ENCODE measurements at places on chromosomes 5 and 9.
A peak's percentile ranks its signal among the peaks of the same experiment; 100 is the strongest.

DNA sequence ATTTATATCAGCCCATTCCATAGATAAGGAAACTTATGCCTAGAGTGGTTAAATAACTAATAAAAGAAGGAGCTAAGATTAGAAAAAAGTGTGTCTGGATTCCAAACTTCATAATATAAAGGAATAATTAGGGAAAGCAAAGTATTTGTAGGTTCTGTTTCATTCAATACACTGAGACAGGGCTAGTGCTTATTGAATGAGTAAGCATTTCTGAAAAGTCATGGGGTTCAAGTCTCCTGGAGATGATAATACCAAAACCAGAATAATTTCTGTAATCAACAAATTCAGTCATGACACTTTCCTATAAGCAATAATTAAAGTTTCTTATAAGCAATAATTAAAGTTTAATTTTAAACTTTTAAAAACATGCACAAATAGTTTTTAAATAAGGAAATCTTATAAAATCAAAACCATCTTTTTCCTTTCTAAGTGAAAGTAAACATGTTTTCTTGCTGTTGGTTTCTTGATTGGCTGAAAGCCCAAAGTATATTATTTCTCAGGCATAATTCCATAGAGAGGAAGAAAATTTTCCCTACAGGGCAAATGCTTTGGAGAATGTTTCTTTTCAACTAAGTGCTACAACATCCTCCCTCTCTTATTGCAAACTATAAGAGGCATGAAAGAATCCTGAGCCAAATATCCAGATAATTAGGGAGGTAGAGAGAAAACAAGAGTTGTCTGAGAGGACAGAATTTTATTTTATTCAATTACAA is 510.2 kb downstream of the PRELID2 start:
- DNase-seq = no peak

- peak; percentile 29 for DNase-seq
Observed at GRCh38 chr9:6055216-6055615, 39.8 kb upstream of the RANBP6 start.

DNA sequence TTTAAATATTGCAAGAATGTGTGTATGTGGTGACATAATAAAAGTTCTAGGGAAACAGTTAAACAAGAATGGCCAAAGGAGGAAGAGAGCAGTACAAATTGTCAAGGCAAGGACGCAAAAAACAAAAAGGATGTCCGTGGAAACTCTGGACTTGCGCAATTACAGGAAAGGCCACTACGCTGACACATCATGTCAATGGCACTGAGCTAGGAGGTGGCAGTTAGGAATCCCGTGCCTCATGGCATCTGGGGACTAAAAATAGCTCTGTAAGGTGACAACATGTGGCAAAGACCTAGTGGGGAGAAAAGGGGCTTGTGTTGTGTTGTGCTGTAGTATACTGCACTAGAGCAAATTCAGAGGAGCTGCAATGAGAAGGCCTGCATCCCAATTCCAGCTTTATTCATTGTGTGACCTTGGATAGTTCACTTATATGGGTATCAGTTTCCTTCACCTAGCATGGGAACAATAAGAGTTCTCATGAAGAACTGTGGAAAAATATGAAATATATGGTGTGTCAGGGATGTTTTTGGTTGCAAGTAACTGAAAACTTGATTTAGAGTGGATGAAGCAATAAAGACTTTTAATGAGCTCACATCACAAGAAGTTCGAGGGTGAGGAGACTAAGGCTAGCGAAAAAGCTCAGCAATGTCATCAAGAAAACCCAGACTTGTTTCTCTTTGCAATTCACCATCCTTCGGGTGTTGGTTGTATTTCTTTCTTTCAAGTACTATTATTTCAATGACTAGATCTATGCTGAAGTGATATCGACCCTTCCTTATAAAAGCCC is 124.1 kb upstream of the STC2 start:
- no peak for DNase-seq

DNA sequence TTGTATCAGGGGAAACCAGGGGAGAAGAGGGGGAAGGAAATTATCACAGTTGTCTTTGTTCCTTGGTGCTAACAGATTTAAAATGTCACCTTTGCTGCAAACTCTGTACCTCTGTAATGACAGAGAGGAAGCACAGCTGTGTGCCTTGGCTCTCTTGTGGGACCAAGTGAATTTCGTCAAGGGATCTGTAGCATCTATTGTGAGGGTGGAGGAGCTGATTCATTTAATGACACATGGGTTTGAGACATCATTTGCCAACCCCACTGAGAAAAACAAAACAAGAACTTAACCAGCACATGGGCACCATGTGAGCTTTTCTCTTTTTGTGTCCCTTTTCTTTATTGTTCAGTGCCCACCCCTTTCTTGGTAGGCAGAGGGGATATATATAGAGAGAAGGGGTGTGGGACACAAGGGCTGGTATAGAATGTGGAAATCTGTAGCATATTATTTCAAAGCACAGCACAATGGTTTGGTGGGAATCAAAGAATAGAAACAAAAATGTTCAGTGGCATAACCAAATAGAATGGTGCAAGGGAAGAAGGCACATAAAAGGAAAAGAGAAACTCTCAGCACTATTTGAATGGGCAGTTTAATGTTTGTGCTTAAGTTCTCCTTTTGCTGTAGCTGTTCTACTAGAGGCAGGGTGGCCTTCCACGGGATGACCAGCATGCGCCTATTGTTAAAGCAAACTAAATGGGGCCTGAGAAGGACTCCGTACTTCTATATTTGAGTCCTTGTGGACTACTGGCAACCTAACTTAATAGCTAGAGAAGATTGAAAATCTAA is 63.3 kb downstream of the LIX1 start:
- DNase-seq = no peak

DNA sequence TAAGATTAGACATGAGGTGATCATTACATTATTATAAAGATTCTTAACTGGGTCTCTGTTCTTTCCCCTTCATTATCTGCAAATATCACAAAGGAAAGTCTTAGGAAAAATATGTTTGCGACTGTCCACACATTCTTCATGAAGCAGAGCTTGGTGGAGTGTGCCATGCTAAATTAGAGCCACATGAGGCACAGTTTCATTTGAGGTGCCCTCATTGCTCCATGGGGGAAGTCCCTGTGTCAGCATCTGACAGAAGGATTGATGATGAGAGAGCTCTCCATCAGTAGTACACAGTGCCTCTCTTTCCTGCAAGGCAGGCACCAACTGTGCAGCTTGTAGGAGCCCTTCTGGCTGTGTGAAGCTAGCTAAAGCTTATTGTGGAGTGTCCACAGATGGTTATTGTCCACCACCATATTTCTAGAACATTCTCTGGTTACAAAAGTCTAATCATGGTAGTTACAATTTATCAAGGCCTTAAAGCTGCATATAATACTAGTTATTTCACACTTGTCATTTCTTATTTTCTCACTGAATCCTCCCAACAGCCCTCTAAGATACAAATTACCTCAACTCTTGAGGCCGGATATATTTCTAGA is 63.9 kb downstream of the C9orf152 start:
- DNase-seq = no peak

- DNase-seq = peak; percentile 62
Observed at GRCh38 chr5:159010661-159011442, 88.9 kb downstream of the EBF1 start.

GRCh38 chr9:116733010-116733641 is 46.0 kb downstream of the TRIM32 start:
- peak; percentile 37 for DNase-seq

GRCh38 chr5:123180178-123180577 is 91.1 kb downstream of the PRDM6 start:
- no peak for DNase-seq

DNA sequence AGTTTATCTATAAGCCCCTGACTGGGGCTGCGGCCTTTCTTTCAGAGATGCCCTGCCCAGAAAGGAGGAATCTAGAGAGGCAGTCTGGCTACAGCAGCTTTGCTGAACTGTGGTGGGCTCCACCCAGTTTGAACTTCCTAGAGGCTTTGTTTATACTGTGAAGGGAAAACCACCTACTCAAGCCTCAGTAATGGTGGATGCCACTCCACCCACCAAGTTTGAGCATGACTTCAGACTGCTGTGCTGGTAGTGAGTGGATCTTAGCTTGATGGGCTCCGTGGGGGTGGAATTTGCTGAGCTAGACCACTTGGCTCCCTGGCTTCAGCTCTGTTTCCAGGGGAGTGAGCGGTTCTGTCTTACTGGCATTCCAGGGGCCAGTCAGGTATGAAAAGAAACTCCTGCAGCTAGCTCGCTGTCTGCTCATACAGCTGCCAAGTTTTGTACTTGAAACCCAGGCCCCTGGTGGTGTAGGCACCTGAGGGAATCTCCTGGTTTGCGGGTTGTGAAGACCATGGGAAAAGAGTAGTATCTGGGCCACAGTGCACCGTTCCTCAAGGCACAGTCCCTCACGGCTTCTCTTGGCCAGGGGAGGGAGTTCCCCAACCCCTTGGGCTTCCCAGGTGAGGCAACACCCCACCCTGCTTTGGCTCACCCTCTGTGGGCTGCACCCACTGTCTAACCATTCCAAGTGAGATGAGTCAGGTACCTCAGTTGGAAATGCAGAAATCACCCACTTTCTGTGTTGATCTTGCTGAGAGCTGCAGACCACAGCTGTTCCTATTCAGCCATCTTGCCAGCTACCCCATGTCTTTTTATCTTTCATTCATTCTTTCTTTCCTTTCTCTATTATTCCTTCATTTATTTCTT is 211.8 kb upstream of the C9orf72 start:
- no peak for DNase-seq

- DNase-seq = no peak
Observed at GRCh38 chr5:179788193-179788854, 5.5 kb upstream of the LTC4S start.

DNA sequence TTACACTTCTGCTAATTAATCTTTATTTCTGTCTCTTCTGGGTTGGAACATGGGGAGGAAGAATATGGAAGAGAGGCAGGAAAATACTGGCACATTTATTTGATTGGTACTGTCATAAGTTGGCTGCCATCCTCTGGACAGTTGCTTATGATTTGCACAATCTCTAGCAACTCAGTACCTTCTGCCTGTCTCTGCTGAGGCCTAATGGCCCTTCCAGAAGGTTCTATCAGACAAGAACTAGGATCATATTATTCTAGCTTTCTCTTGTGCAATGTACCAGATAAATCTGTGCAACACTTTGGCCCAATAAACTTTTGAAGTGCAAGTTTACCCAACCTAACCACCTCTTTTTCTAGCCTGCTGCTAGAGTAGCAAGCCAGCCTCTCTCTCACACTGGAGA is 335.0 kb downstream of the ARRDC3 start:
- DNase-seq = no peak

DNA sequence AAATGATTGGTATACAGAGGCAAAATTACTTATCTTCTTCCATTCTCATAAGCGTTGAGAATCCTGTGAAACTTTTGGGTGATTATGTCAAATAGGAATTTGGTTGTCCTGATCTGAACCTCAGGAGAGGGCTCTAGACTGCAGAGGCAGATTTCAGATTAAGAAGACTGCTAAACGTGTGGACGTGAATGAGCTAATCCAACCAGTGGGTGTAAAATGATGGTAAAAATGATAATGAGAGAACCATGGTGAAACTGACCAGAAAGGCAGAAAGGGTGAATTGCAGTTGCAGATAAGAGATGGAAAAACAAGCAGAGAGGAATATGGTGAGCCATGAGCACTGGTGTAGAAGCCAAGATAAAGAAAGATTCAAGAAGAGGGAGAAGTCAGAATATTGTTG is 1200.2 kb upstream of the CDH6 start:
- DNase-seq = no peak

- DNase-seq = no peak
Observed at GRCh38 chr5:163350083-163350482, 87.3 kb upstream of the CCNG1 start.

- DNase-seq = peak; percentile 12
Observed at GRCh38 chr9:71524996-71525580, 243.2 kb downstream of the CEMIP2 start.

Measured in GM10248 (cell line).